ENCODE measurements at places on chromosomes 6 and 20.

DNA sequence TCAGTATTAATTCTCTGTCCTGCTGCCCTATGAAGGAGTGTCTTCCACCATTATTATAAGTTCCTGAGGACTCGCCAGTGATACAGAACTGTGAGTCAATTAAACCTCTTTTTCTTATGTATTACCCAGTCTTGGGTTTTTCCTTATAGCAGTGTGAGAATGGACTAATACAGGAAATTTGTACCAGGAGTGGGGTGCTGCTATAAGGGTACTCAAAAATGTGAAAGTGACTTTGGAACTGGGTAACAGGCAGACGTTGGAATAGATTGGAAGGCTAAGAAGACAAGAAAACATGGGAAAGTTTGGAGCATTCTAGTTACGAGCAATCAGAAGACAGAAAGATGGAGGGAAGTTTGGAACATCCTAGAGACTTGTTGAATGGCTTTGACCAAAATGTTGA lies 616.7 kb upstream of the EPHA7 start:
- DNase-seq, result no peak

GRCh38 chr6:80105972-80106417 lies 476 bp upstream of the BCKDHB start:
- no peak for DNase-seq

- DNase-seq, result no peak
Observed at GRCh38 chr20:54207053-54207742, 689 bp upstream of the PFDN4 start.

GRCh38 chr20:61659994-61660346 lies 405.7 kb downstream of the TAF4 start:
- no peak for DNase-seq

DNA sequence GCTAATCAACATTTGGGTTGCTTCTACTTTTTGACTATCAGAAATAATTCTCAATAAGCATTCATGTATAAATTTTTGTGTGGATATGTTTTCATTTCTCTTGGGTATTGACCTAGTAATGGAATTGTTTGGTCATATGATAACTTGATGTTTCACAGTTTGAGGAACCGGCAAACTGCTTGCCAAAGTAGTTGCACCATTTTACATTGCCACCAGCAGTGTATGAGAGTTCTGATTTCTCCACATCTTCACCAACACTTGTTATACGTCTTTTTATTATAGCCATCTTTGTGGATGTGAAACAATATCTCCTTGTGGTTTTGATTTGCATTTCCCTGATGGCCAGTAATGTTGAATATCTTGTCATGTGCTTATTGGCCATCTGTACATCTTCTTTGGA lies 42.6 kb upstream of the TGM2 start:
- DNase-seq, result no peak

GRCh38 chr6:8539453-8539852 lies 104.1 kb upstream of the SLC35B3 start:
- peak; percentile 15 for DNase-seq

- DNase-seq, result no peak
Observed at GRCh38 chr20:16299897-16300296, 273.4 kb downstream of the KIF16B start.

GRCh38 chr20:39775110-39775509 lies 813.0 kb downstream of the DHX35 start:
- DNase-seq, result no peak

DNA sequence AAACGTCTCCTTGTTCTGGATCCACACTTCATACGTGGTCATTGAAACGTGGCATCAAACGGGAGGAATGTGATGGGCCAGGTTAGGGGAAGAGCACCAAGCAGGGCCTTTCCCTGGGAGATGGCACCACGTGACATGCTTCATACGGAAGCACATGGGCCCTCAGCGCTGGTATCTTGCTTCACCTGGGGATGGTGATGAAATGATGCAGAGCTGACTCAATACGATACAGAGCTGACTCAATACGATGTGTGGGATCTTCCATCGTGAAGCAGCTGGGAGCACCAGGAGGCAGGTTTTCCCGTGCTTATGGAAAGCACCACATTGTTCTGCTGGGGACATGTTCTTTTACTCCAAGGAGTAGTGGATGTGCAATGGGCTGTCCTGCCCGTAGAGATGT lies 22.5 kb upstream of the TAGAP start:
- no peak for DNase-seq
